HTR-8/SVneo (cell line): ENCODE measurements at places on chromosomes 2 and 18.

- DNase-seq = no peak
These were observed 115.3 kb upstream of the RBBP8 start for GRCh38 chr18:22817844-22818243.

- peak; percentile 45 for DNase-seq
These were observed 26.8 kb upstream of the EPAS1 start for GRCh38 chr2:46270384-46270783.

DNA sequence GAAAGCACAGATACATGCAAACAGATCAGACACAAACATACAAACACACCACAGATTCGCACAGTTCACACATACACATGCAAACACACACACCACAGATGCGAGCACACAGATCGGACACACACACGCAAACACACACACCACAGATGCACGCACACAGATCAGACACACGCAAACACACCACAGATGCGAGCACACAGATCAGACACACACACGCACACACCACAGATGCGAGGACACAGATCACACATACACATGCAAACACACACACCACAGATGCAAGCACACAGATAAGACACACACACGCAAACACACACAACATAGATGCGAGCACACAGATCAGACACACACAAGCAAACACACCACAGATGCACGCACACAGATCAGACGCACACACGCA is 149.0 kb downstream of the PXDN start:
- DNase-seq = no peak

- no peak for DNase-seq
These were observed 62.4 kb upstream of the OTOF start for GRCh38 chr2:26540306-26540705.

GRCh38 chr18:61236356-61237057 is 96.7 kb upstream of the CDH20 start:
- DNase-seq = no peak

DNA sequence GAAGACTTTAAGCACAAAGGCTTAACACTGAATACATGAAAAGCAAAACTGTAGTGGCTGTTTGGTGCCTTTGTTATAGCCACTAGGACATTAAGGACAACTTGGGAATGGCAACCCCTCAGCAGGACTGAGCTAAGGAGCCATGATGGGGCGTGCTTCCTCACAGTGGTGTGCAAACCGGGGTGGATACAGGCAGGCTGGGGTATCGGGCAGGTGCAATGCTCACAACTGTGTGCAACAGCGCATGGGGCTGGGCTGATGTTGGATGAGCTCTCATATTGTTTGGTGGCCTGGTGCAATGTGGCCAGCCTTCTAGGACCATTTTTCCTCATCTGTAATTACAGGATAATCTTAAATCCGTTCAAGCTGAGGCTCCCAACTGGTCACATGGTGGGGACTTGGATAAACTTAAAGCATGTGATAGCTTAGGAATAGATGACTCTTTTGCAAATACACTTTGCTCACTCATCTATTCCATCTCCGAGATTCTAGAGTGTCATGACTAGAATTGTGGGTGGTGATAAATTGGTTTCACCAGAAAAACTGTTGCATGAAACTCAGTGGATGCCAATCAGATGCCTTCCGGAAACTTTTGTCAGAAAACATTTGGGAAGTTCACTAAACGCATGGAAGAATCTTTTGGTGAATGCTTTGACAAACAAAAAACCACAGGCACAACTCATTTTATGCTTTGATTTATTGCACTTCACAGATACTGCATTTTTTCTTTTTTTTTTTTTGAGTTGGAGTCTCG is 116.5 kb downstream of the PXDN start:
- DNase-seq = no peak

DNA sequence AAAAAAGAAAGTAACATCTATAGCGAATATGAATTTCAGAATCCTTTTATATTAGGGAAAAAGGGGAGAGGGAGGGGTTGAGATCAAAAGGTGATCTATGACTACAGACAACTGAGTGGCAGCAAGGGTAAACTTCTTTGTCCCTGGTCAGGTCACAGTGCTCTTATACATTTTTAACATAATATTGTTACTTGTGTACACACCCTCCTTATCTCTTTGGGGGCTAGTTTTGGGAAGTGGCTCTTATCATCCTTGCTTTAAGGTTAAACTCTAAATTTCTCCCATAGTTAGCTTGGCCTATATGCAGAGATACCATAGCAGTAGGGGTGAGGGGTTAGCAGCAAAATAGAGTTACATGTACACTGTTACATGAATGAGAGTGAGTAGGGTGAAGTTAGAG is 31.6 kb upstream of the ATG16L1 start:
- DNase-seq = no peak

DNA sequence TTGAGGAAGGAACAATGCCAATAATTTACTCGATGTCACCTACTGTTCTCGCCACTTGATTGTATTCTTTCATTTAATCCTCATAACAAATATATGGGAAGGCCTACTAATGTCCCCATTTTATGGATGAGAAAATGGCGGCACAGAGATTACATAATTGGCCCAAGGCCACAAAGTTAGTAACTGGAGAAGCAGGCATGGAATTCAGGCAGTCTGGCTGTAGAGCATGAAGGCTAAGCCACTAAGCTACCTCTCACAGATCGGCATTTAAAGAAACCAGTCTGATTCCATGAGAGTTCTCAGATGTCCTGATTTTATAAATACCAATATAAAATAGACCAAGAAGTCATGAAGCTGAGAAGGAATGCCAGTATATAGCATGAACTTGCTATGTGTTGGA is 121.8 kb upstream of the EPAS1 start:
- no peak for DNase-seq

GRCh38 chr2:157497638-157498314 is 53.9 kb upstream of the CYTIP start:
- peak; percentile 10 for DNase-seq

DNA sequence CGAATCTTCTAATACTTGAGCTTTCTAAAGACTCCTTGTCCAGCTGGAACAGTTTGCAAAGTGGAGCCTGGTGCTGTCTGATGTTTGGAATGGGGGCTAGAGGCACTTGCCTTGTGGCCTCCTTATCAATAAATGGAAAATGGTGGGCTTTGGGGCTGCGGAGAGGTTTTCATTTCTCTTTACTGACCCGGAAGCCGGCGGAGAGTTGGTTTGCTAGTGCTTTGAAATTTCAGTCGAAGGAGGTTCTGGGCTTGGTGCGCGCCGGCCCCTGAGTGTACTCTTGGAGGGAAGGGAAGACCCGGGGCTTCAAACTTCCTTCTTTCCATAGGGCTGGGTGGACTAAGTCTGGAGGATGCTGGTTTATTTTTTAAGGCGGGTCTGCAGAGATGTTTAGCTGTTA is 714 bp downstream of the RPIA start:
- DNase-seq = peak; percentile 15

DNA sequence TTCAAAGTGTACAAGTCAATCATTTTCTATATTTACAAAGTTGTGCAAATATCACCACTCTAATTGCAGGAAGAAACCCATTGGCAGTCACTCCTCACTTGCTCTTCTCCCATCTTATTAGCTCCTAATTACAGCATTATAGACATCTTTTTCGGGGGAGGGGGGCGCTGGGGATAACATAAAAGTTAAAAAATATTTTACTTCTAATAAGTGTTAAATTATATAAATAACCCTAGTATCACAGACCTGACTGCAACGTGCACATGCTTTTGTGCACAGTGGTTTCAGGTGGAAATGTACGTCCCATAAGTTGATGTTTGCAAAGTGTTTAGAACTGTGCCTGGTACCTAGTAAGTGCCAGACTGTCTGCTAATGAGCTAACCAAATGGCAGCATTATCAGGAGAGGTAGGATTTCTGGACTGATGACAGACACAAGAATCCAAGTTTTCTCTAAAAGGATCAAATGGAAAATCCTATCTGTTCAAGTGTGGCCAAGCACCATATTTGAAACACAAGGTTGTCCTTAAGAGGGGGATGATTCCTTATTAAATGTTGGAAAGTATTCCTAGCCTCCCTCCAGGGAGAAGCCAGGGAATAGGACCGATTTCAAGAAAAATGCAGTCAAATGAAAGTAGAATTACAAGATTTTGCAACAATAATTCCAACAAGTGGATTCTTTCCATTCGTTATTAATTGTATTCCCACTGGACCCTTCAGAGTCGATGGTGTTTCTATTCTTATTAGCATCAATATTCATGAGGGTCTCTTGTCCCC is 70.0 kb downstream of the ACKR3 start:
- DNase-seq = no peak

GRCh38 chr18:10046178-10046807 is 132.5 kb downstream of the VAPA start:
- no peak for DNase-seq

- DNase-seq = no peak
These were observed 46.3 kb downstream of the EMX1 start for GRCh38 chr2:72963423-72964145.

DNA sequence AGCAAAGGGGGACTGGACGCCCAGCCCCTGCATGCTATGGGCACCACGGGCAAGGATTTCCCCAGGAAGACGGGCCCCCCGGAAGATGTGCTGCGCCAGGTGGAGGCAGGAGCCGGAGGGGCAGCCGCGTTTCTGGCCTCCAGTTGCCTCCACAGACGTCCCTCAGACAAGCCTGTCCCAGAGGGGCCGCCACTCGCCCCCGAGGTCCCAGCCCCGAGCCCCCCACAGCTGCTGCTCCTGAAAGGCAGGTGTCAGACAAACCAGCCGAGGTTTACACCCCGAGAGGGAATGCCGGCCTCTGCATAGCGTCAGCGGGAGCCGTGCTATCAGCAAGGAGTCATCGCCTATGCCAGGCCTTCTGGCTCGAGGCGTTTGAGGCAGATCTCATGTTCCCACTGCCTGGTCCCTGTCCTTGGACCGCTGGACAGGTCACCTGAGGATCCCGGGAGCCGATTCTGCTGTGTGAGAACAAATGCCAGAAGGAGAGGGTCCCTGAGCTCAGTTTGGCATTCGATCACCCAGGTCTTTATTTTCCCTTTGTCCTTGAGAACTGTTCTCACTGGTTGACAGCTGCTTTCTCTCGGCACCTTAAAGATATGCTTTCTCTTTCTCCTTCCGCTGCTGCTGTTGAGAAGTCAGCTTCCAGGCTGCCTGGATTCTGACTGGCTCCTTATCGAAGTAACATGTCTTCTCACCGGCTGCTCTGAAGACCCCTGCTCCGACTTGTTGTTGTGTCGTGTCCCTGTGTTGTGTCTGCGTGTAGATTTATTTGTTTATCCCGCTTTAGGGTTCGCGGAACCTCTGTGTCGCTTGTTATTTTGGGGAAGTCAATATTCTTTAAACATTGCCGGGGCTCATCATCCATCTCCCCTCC is 20.6 kb downstream of the CROCC2 start:
- no peak for DNase-seq

DNA sequence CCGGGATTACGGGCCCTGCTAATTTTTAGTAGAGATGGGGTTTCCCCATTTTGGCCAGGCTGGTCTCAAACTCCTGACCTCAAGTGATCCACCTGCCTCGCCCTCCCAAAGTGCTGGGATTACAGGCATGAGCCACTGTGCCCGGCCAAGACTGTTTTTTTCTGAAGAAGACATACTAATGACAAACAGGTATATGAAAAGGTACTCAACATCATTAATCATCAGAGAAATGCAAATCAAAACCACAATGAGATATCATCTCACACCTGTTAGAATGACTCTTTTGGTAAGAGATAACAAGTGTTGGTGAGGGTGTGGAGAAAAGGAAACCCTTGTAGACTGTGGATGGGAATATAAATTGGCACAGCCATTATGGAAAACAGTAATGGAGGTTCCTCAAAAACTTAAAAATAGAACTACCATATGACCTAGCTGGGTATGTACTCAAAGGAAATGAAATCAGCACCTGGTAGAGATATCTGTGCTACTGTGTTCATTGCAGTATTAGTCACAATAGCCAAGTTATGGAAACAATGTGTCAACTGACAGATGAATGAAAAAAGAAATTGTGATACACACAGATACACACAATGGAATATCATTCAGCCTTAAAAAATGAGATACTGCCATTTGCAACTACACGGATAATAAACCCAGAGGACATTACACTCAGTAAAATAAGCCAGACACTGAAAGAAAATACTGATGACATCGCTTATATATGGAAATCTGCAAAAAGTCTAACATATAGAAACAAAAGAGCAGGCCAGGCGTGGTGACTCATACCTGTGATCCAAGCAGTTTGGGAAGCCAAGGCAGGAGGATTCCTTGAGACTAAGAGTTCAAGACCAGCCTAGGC is 20.8 kb downstream of the SOS1 start:
- DNase-seq = no peak

DNA sequence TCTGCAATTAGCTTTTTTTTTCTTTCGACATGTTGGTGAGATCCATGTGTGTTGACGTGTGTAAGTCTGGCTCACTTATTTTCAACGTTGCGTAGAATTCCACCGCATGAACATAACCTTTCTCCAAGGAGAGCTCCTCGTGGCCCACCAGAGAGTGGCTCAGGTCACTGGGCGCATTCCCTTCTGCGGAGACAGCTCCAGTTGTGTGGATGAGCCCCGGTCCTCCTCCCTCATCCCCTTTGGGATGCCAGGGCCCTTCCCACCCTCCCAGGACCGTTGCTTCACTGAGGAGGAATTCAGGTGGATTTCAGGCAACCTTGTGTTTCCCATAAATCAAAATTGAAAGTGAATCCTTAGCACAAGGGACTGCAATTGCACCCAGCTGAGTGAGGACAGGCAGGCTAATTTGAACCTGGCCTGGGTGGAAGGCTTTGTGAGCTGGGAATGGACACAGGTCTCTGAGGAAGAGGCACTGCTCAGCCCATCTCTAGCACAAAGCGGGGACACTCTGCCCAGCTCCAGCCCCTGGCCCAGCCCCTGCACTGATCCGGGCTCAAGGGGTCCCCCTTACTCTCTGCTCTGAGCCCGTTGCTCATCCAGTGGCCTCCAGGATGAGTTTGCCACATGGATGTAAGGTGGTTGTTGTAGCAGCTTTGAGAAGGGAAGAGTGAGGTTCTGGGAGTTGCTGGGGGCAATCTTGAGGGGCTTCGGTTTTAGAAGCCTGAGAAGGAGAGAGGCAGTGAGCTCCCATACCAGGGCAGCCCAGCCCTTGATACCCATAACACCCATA is 57.8 kb upstream of the HAAO start:
- DNase-seq = no peak
